ENCODE measurements at places on chromosomes 6 and 20. TPM values are rescaled to one million over a fixed set of nuclear protein-coding genes. Genes with fewer than 3 reads are reported as not detected.
A peak's percentile ranks its signal among the peaks of the same experiment; 100 is the strongest.

DNA sequence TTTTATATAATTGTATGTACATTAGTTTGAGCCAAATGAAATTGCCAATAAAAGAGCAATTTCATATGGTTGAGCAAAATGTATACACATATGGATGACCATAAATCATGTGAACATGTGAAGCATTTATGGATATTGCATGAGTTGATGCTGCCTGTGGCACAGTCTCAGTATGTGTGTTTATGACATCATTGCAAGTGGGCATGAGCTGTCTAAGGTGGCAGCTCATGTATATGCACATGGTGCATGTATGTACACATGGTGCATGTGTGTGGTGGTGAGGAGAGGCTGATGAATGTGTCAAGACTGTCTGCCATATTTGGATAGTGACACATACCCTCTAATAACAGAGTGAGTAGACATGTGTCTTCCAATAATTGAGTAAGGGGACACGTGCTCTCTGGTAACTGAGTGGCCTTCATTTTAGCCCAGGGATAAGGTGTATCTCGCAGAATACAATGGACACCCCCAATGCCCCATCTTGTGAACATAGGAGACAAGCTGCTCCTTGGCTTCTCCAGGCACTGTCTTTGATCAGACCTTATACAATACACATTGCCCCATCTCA lies 208.8 kb downstream of the DHX35 start:
- no peak for DNase-seq

The C20orf144 gene
- total RNA-seq = not detected

The ACTL10 gene
- 1.1 TPM for total RNA-seq

DNA sequence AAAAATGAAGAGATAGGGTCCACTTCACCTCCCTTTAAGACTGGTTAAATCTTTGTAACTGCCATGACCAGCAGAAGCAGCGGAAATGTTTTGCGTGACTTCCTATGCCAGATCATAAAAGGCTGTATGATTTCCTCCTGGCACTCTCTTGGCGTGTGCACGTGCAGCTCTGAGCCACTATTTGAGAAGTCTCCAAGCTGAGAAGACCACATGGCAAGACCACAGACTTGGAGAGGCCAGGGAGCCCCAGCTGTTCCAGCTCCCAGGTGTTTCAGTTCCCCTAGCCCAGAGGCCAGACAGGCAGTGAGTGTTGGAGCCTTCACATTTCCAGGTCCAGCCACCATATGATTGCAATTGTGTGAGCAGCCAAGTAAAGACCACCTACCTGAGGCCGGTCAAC lies 259.3 kb upstream of the RIN2 start:
- DNase-seq = no peak

GRCh38 chr6:139855671-139856311 lies 481.3 kb upstream of the CITED2 start:
- DNase-seq = no peak

DNA sequence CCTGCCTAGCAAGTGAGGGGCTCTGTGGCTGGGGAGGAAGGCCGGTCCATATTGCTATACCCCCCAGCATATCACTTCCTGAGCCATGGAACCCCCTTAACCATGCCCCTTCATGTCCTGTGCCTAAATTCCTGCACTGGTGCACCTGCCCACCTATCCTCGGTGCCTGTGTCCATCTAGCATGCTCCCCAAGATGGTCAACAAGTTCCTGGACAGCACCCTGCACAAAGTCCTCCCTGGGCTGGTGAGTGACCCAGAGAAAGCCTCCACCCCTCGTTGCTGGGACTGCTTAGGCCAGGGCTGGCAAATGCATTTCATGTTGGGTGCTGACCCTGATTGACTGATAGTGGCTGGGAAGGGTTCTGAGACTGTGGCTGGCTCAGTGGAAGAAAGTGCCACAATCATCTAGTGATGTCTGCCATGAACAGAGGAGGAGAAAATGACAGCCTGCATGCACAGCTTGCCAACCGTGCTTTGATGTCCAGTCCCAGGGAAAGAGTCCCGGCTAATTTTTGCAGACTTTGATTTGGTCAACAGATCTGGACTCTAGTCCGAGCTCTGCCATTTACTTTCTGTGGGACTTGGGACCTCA lies 3.5 kb downstream of the BPIFB6 start:
- DNase-seq = no peak

DNA sequence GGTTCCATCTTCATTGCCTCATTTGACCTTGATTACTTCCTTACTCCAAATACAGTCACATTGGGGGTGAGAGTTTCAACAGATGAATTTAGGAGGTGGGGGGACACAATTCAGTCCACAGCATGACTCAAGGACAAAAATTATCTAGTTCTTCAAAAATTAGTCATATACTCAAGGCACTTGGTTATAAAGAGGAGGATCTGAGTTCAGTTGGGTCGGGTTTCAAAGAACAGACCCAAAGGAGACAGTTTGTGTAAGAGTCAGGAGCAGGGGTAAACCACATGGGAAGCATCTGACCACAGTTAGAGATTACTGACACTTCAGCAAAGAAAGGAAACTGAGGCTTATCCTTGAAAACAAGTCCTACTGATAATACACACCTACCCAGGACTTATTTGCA lies 138.0 kb downstream of the TBC1D7 start:
- DNase-seq = no peak

The SLPI gene
- total RNA-seq = 134 TPM

- DNase-seq = no peak
These were observed 178.2 kb upstream of the HEY2 start for GRCh38 chr6:125571207-125571755.

DNA sequence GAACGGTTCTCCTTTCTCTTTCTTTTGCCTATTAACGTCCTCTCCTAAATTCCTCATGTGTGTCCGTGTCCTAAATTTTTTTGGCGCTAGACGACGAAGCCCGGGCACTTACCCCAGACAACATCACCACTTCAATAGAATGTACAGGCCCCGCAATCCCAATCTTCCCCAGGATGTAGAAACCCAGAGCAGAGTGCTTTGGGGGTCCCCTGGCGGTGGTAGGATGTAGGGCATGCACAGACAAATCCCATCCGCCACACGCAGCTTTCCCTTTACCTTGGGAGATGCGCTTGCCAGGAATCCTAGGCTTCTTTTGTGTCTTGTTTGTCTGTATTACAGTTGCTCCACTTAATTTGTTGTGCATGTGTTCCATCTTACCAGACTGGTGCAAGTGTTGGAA lies 417.3 kb upstream of the ARID1B start:
- DNase-seq = no peak

DNA sequence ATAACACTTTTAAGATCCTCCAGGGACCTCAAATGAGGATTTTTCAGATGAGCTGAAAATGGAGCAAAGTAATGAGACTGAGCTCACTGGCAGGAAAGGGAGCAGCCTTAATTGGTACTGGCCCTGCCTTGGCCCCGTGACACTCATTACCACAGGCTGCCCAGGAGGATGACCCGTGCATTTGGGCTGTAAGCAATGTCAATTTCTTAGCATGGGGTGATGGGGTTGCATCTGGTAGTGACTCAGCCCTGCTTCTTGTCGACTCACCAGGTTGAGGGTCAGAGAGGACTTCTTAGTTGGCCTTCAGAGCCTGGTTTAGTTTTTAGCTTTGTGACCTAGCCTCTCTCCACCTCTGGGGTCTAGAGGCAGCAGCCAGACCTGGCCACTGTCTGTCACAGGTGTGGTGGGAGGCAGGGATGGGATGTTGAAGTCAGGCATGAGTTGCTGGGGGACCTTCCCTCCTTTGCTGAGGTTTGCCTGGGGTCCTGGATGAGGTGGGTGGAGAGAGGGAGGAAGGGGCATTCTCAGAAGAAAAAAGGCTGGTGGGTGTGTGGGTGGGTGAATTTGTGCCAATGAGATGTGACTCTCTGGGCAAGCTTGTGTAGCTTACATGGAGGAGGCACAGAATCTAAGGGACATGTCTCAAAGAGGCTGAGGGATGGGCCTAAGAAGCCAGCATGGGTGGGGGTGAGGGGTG lies 25.9 kb upstream of the EPB41L1 start:
- DNase-seq = peak; percentile 39

The ID4 gene
- total RNA-seq = 34.1 TPM

DNA sequence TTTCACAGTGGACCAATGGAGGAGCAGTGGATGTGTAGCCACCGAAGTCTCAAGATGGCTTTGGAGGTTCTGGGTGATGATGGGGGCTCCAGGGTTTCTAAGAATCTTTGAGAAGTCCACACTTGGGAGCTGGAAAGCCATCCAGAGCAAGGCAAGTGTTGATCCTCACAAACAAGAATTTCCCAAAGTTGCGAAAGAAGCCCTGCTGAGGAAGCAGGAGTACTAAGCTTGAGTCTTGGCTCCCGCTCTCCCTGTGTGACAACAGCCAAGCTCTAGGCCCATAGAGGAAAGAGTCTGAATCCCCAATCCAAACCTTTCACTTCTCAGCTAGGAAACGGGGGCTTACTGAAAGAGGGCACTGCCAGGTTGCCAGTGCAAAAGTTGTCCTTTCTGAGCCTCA lies 106.0 kb downstream of the EDN3 start:
- no peak for DNase-seq

The ADA gene
- 13.3 TPM for total RNA-seq

The TBX18 gene
- 50.2 TPM for total RNA-seq

DNA sequence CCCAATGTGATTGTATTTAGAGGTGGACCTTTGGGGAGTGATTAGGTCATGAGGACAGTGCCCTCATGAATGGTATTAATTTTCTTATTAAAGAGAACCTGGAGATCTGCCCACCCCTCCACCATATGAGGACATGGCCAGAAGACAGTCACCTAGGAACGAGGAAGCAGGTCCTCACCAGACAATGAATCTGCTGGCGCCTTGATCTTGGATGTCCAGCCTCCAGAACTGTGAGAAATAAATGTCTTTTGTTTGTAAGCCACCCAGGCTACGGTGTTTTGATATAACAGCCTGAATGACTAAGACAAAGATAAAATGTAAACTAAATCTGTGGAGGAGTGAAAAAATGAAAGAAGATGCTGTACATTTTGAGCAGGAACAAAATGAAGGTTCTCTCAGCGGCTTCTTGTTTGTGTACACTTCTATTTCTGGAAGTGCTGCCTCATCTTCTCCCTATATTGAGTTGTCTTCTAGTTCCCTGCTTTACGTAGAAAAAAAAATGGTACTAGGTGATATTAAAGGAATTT lies 1.5 kb upstream of the IPCEF1 start:
- DNase-seq = no peak

The CLPSL2 gene
- total RNA-seq = not detected

The GPSM3 gene
- total RNA-seq = 7.4 TPM

- DNase-seq = no peak
These were observed 293.5 kb downstream of the UTRN start for GRCh38 chr6:144578385-144579350.

- DNase-seq = no peak
These were observed 38.4 kb downstream of the ZMYND8 start for GRCh38 chr20:47318027-47318585.

DNA sequence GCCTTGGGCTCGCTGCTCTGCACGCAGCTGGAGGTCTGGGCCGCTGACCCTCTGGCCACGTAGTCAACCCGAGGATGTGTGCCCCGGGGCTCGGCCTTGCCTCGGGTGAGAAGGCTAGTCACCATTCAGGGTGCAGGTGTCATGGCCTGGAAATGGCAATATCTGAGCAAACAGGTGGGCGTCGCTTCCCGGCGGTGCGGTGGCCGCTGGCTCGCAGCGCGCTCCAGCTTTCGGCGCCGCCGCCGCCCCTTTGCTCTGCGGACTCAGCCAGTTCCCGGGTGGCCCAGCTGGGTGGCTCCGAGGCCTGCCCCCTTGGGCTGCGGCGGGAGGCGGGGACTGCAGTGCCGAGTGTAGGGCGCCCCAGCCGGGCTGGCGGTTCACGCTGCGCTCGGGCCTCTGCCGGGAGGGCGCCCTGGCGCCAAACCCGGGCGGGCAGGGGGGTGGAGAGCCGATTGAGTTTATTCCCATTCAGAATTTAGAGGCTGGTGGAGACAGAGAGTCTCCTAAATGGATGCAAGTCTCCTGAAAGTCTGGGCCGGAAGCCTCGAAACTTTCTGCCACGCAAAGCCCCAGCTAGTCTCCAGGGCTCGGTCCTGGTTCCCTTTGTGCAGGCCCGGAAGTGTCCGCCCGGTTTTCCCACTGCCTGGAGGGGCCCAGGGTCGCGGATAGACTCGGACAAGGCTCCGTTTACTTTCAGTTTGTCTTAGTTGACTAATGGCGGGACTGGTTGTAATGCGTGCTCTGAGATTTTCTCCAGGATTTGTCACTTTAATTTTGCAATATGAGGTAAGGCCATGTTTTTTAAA lies 11.3 kb upstream of the TFAP2A start:
- no peak for DNase-seq

DNA sequence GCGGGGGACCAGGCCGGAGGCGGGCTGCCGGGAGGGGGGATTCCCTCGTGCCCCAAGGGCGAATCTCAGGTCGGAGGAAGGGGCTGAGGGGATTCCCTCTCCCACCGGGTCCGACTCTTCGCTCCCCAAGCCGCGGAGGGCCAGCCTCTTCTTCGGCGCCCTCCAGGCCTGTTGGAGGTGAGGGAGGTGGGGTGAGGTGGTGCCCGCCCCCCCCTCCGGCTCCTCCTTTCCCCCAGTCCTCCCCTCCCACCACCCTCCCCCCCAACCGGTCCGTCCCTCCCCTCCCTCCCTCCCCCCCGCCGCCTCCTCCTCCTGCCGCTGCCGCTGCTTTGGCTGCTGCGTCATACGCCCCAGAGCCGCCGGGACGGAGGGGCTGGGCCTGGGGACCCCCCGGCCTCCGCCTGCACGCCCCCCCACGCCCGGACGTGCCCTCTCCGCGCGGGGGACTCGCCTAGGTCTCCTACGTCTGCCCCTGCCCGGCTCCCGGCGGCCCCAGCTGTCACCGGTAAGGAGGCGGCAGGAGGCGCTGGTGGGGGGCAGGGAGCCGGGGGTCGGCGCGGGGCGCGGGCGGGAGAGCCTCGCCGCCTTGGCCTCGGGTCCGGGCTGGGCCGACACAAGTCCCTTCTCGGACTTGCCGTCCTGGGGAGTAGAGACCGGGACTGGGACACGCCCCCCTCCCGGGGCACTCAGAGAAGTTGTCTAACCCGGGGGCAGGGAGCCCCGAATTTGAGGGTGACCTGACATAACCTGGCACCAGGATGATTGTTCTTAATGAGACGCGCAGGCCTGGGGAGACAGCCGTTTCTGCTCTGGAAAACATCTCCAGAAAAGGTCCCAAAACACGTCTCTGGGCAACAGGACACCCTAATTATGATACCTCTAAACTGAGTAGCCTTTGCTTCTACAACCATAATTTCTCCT lies at the start of gene PHF1:
Gene PHF1 (plus strand): TSS at position 304 of the 921 bp plus-strand sequence. CDS start 1,250 bp downstream, outside the sequence.
- DNase-seq = no peak

GRCh38 chr20:63058696-63059335 lies 52.1 kb upstream of the BHLHE23 start:
- no peak for DNase-seq

The ADGRF5 gene
- total RNA-seq = 21.2 TPM

GRCh38 chr6:147053311-147053921 lies 150.8 kb upstream of the STXBP5 start:
- DNase-seq = no peak

The CGAS gene
- 9.8 TPM for total RNA-seq
